Bronchus fibroblast of lung (primary cell): ENCODE measurements at places on chromosomes 4 and X. TPM values are rescaled to one million over a fixed set of nuclear protein-coding genes. Genes with fewer than 3 reads are reported as not detected.

The SPACA5 gene
- not detected in 2 replicates for total RNA-seq

The LNX1 gene
- 0.17 and 0.59 TPM in 2 replicates for total RNA-seq

The TEX13B gene
- not detected in 2 replicates for total RNA-seq

The BLTP1 gene
- 17.8 and 20.2 TPM in 2 replicates for total RNA-seq

The CSAG3 gene
- not detected in 2 replicates for total RNA-seq

The SPATA4 gene
- total RNA-seq = 0.17 and 1.5 TPM in 2 replicates

The SMAD1 gene
- total RNA-seq = 11.4 and 14.8 TPM in 2 replicates

The ADGRG2 gene
- under 0.01 TPM in 2 replicates for total RNA-seq
